ENCODE measurements at places on chromosomes 4 and X.

GRCh38 chr4:74109116-74109869 is 10.3 kb upstream of the CXCL2 start:
- DNase-seq: no peak

- no peak for DNase-seq
These were observed 81.3 kb upstream of the TRPC5 start for GRCh38 chrX:112163906-112164305.

GRCh38 chr4:151035328-151035727 is 20.2 kb upstream of the LRBA start:
- DNase-seq: no peak

DNA sequence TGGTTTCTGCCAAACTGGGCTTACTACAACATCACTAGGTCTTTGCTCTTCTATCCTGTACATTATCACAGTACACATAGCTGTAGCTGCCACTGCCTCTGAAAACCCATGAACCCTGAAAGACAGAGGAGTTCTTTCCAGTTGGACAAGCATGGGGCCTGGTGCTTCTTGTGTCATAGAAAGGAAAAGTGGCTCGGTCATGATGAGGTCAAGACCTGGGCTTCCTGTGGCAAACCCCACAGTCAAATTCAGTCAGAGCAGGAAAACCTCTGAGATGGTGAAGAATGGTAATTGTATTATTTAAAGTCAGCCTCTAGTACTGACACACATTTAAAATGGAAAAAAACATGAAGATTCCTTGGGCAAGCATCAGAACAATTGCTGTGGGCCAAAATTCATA is 133.3 kb upstream of the PRPS2 start:
- DNase-seq: no peak

DNA sequence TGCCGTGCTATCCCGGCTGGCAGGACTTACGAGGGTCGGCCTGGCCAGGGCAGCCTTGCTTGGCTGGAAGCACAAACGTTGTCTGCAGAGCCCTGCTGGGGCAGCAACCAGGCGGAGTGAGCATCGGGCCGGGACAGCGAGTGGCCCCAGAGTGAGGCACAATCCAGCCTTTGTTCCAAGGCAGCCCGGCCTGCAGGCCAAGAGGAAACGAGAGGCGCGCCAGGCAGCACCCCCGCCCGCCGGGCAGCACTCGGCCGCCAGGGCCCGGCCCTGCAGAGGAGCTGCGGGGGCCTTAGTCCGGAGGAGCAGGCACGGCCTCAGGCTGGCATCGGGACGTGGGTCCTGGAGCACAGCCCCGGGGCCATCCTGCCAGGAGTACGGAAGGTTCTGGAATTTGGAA is 24.1 kb downstream of the FGFRL1 start:
- DNase-seq: no peak

DNA sequence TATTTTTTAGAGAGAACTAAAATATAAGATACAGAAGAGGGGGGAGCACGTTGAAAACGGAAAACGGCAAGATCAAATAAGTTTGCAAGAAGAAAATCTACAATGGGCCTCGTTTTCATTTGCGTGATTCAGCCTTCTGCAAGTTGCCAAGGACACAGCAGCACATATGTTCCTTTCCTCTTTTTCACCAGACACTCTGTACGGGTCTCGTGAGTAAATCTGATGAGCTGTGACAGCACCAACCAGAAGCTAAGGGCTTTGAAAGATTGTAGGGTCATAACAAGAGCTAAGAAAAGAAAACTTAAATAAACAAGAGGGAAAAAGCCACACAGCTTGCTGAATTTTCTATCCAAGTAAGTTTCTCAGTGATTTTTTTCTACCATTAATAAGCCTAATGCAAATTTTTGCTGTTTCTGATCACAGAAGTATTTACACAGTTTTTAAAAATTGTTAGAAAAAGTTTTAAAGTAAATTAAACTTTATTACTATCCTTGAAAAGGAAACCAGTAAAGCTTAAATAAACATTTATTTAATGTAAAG is 63.4 kb downstream of the SCML2 start:
- DNase-seq: no peak

GRCh38 chr4:177555007-177555574 is 112.9 kb upstream of the AGA start:
- no peak for DNase-seq

- DNase-seq: no peak
These were observed 2.6 kb upstream of the TRPC5 start for GRCh38 chrX:112085149-112085548.

DNA sequence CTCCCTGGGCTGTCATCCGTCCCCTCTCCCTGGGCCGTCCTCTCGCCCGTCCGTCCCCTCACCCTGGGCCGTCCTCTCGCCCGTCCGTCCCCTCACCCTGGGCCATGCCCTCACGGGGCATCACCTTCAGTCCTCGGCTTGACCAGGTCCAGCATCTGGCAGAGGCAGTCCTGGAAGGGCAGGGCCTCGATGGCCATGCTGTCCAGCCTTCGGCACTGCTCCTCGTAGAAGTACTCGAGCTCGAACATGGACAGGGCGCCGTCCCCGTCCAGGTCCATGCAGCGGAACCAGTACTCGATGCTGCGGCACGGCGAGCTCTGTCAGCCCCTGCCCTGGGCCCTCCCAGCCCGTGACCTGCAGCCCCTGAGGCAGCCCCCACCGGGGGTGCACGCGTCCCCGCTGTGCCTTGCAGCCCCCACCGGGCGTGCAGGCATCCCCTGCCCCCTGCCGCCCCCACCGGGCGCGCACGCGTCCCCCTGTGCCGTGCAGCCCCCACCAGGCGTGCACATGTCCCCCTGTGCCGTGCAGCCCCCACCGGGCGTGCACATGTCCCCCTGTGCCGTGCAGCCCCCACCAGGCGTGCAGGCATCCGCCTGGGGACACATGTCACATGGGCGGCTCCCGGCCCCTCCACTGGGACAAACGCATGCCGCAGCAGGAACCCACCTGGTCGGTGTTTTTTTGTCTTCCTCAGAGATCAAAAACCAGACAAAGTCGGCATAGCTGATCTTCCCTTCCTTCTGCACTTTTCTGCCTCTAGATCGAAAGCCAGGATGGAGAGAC is 22.2 kb upstream of the GTPBP6 start:
- no peak for DNase-seq

- no peak for DNase-seq
These were observed 2.7 kb upstream of the WDR1 start for GRCh38 chr4:10119278-10119677.

DNA sequence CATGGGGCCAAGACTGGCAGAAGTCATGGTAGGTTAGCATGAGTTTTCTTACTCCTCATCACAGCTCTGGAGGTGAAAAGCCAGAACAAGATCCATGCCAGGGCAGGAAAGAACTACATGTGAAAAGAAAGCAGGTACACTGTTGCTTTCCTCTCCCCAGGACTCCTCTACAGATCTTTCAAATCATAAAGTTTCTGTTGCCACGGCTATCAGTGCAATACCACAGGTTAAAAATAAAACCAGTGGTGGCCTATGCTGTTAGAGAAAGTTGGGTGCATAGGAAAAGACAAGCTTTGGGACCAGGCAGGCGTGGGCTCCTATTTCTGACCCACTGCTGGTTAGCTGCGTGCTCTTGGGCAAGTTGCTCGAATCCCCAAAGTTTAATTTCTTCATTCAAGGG is 81.4 kb downstream of the SH3RF1 start:
- no peak for DNase-seq

DNA sequence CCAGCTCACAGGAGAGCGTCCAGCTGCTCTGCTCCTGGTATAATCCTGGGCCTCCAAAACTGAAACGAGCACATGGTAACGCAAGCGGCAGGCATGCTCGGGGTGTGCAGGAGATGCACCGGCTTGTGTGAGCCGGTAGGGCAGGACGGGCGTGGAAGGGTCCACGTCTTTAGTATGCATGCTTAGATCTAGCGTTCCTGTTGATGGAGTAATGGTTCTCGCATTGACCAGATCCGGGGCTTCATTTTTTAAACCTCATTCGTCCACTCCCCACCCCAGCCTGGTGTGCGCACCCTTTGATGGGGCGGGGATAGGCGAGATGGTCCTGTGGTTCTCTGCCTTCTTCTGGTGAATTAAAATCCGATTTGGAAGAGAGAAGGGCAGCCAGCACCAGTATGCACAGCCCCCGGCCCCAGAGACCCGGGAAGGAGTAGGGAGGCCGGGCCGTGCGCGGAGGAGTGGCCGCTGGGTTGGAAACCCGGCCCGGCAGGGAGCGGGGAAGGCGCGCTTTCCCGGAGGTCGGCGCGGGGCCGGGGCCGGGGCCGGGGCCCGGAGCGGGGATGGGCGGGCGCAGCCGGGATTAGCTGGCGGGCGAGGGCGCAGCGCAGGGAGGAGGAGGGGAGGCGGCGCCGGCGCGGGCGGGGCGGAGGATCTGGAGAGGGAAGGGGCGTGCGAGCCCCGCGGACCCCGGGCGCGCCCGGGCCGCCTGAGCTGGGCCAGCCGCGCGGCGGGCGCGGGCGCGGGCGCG is 39.9 kb downstream of the FAM149A start:
- no peak for DNase-seq

DNA sequence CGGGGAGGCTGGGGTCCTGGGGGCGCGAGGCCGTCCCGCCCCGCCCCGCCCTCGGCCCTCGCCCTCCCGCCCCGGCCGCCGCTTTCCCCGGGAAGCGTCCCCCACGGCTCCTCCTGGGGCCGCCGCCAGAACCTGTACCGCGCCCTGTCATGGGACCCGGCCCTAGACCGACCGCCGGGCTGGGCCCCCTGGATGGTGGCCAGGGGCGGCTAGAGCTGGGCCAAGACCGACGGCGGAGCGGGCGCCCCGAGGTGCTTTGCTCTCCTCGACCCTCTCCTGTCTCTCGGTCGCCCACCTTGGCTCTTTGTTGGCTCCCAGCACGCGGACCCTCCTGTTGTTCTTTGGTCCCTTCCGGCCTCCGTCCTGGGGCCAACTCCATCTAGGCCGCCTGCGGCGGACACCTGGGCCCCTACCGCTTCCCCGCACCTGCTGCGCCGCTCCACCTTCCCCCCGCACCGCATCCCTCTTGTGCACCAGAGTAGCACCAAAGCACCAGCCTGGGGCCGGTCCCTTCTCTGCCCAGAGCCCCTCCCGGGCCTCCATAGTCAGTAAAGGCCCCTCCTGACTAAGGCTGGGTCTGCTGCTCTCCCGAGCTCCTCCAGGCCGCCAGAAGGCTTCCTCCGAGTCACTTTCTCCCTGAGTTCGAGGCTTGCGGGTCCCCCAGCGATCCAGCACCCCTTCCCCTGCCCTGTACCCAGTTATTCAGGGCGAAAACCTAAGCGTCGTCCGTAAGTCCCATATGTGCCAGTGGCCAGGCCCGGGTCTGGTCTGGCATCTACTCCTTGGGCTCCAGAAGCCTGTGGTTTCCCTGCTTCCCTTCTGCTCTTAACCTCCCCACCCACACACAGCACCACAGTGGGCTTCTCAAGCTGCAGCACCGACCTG is 587 bp downstream of the TACC3 start:
- DNase-seq: no peak

Data from stimulated activated CD4-positive, alpha-beta T cell treated with anti-CD3 and anti-CD28 coated beads, Interleukin-1b, Interleukin-23, amount 100 ng/mL, for 1 hour (primary cell).